Stimulated activated CD8-positive, alpha-beta memory T cell treated with anti-CD3 and anti-CD28 coated beads, Interleukin-7, amount 100 ng/mL, for 1 hour (primary cell): ENCODE measurements at places on chromosomes 2 and 18.
A peak's percentile ranks its signal among the peaks of the same experiment; 100 is the strongest.

- no peak for DNase-seq
These were observed 848.5 kb downstream of the DCDC2C start for GRCh38 chr2:4551691-4552474.

DNA sequence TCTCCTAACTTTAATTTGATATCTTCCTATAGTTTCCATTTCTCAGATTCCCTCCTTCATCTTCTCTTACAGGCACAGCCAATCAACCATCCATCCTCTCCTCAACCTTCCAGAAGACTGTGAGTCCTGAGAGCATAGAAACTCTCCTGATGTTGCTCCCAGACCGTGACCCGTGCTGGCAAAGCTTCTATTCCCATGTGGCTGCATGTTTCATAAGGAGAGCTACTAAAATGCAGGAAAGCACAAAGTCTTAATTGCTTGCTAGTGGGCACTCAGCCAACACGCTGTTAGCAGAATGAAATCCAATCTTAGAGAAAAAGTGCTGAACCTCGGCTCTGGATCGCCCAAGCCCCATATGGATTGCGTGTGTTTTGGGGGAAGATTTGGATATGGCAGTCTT lies 1244.7 kb upstream of the ZEB2 start:
- DNase-seq = no peak

DNA sequence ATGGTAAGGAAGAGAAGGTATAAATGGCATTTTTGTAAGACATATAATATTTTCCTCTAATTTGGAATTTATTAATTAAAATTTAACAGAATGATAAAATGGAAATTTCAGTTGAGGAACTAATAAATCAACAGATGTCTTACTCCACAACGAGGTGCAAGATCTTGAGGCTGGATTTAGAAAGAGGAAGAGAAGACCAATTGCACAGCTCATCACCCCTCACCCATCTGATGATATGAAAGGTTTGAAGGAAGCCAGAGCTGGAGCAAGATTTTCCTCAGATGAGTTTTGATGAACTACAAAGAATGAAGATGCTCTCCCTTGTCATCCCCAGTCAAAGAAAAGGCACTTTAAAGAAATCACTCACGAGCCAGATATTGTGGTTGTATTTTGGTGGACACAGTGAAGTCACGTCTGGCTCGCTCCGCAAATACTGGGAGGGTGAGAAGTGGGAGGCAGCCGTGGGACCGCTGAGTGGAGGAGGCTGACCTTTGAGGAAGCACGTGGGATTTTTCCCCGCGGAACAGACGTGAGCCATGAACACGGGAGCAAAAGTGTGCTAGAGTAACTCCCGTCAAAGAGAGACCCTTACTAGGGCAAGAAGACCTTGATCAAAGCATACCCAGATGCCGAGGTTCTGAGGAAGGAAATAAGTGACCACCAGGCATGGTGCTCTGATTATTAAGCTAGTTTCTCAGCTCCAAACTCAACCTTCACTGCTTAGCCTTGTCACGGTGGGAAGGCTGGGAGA lies 511.4 kb downstream of the RNF144A start:
- DNase-seq = no peak

DNA sequence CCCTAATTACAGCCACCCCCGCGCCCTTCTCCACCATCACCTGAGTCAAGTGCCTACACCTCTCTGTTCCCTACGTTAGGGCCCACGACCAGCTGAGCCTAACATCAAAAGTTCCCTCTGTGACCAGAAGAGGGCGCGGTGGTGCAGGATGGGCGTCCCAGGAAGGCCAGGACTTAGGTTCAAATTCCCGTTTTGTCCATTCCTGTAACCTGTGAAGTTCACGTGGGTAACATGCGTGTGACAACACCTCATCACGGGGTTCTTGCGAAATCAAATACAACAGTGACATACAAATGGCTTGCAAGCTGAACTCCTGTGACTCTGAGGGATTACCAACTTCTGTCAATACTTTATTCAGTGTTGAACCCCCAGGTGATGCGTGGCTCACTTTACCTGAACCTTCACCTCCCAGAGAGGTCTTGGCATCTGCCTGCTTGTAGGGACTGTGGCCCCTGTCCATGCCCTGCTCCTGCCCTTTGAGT lies 207.9 kb downstream of the ARL4C start:
- DNase-seq = peak; percentile 53

- no peak for DNase-seq
These were observed 47.0 kb upstream of the TTC39C start for GRCh38 chr18:23967321-23968089.

GRCh38 chr2:84855731-84856130 lies 25.2 kb downstream of the TRABD2A start:
- no peak for DNase-seq

GRCh38 chr18:9206421-9206820 lies 69.8 kb downstream of the ANKRD12 start:
- no peak for DNase-seq

- DNase-seq = no peak
These were observed 54.9 kb downstream of the ANTXR1 start for GRCh38 chr2:69067866-69068265.

DNA sequence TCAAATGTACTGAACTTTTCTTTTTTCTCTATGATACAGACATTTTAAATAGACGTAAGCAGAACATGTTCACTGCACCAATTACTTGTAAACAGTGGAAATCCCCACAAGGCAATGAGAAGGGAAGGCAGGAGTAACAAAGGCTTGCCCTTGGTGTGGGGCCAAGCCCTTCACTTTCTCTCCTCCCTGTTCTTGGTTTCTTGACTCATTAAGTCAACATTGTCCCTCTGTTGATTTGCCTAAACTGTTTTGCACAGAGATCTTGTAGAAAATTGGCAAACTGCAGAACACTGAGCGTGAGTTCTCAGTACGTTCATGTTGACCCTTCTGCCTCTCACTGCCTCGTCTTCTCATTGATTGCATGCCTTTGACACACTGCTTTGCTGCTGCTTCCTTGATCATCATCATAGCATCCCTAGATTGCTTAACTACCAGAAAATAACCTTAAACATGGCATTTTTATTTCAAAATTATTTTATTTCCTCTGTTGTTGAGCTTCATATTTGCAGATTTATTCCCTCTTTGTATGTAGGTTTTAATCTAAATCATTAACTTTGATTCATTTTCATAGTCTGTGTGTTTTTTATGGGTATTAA lies 257.7 kb downstream of the PTGR3 start:
- no peak for DNase-seq

DNA sequence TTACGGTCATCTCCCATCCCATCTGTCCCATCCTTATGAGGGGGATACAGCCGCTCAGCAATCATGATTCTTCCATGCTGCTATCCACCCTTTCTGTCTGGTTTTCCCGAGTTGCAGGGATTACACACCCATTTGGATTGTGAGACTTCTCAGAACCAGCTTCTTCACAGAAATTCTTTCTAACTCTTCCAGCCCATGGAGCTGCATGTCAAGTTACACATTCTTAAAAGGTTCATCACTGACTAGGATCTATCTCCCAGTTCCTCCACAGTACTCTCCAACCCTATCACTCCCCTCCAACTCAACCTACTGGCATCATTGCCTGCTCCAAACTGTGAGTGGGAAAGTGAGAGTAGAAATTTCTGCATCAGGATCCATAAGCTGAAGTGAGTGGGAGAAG lies 558.2 kb upstream of the TNP1 start:
- no peak for DNase-seq

GRCh38 chr2:188306271-188306670 lies 14.6 kb downstream of the GULP1 start:
- no peak for DNase-seq

DNA sequence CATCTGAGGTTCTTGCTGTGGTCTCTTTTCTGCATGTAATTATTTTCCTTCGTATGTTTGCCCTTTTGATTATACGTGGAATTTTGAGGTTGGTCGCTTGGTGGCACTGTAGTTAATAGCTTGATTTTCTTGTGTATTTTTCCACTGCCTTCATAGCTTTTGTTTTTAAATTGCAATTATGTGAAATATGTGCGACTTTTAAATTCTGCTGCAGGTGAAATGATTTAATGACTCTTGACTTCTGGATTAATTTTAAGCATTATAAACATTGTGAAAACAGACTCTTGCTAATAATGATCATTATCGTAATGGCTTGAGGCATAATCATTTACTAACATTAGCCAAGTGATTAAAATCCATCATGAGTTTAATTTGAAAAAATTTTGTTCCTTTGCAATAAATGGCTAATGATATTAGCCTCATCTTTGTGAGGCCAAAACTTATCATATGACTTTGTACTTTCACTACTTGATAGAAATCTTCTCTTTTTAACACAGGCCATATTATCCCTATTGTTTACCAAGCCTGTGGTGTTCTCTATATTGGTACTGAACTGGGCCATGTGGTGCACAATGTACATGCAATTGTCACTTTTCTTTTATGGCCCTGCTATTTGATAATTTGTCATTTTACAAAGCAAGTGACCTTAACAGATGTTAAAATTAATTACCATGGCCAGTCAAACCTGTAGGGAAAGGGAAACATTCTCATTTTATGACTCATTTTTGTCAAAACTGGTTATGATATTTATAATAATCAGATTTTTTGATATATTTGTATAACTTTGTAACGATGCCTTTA lies 62.8 kb upstream of the NEUROD1 start:
- DNase-seq = no peak

GRCh38 chr2:241150660-241151530 lies 628 bp downstream of the PPP1R7 start:
- DNase-seq = no peak

DNA sequence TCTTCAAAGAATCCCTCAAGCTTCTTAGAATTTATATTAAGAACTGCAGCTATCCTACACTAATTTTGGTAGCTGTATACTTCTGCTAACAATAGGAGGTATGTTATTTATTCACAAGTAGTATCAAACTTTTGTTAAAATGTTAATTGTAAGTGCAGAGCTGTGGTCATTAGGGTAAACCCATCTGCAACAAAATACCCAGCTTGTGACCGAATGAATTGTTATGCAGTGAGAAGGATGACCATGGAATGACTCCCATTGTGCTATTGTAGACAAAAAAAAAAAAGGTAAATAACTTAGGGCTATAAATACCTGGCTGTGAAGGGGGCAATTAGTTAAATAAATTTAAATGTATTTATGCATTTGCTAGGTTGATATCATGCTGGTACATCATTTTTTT lies 186.1 kb downstream of the ADCYAP1 start:
- no peak for DNase-seq

GRCh38 chr2:157725846-157726245 lies 97.2 kb upstream of the ACVR1C start:
- no peak for DNase-seq

- no peak for DNase-seq
These were observed 19.8 kb downstream of the TET3 start for GRCh38 chr2:74004212-74005182.

- no peak for DNase-seq
These were observed 83.1 kb downstream of the KLF7 start for GRCh38 chr2:207082619-207083018.

DNA sequence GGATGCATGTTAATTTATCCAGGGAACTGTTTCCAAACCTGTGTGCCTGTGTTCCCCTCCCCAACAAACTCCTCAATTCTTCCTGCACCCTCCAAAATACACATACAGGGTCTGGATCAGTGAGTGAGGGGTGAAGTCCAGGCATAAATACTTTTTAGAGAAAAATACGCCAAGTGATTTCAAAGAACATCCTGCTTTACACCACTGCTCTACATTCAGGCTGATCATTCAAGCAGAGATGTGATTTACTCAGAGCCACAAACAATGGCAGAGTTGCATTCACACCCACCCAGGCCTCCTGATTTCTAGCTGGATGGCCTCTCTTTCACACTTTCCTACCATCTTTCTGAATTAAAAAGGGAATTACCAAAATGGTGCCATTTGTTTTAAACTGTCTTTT lies 289.5 kb upstream of the SLC14A2 start:
- no peak for DNase-seq

- DNase-seq = no peak
These were observed 6.5 kb upstream of the LOXHD1 start for GRCh38 chr18:46663539-46663938.

DNA sequence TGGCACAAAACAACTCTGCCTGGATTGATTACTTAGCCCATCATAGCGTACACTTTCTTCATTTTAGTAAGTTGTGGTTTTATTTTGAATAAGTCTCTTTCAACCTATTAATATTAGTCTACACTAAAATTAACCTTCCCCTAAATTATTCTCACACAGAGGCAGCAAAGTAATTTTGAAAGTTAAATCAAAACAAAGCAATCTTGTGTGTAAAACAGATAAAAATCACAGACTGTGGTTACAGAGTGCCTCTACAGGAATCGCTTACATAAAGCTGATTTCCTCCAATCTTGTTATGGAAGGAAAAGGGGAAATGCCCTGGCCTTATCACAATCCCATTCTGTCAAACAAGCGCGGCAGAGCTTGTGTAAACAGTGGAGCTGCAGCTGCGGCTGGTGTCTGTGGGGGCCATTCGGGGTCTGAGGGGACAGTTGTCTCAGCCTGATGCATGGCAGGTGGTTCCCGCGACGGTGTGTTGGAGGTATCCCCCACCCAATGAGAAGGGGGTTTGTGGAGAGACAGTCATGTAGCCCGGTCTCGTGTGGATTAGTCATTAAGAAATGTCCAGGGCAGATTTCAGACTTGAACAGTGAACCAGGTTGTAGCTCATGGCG lies 42.1 kb downstream of the BCL2L11 start:
- DNase-seq = no peak

GRCh38 chr2:33782395-33783230 lies 183.5 kb upstream of the FAM98A start:
- no peak for DNase-seq

DNA sequence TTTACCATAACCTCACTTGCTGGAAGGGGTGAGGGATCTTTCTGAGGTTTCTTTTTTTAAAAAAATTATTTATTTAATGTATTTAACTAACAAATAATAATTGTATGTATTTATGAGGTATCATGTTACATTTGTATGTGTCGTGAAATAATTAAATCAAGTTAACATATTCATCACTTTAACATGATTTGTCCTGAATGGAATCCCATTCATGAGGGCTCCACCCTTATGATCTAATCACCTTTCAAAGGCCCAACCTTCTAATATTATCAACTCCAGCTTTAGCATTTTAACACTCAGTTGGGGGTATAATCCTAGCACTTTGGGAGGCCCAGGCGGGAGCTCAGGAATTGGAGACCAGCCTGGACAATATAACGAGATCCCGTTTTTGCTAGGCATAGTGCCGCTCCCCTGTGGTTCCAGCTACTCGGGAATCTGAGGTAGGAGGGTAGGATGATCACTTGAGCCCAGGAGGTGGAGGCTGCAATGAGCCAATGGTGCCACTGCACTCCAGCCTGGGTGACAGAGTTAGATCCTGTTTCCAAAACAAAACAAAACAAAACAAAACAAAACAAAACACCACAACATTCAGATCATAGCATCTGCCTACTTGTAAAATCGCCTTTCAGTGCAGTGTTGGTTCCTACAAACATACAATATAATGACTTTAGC lies 1.1 kb upstream of the TAF4B start:
- DNase-seq = no peak

GRCh38 chr2:240187989-240188590 lies 47.6 kb upstream of the OTOS start:
- DNase-seq = no peak

DNA sequence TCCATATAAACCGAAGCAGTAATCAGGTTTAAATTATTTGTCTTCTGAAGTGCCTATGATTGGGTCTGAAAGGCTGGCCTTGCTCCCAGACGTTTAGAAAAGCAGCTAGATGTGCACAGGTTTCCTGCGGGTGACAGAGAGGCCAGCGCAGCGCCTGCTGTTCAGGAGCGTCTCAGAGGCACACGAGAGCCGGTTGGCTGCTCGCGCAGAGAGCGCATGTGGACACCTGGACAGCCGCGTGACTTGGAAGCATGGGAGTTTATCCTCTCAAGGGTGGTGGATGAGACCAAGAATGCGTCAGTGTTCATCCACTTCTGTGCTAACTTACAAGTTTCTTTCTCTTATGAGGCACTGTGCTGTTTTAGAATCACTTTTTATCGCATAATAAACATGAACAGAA lies 303.7 kb downstream of the PTGR3 start:
- DNase-seq = no peak

- DNase-seq = no peak
These were observed 22.8 kb upstream of the GALM start for GRCh38 chr2:38643021-38643671.
